ENCODE measurements at places on chromosomes 12 and 14. TPM values are rescaled to one million over a fixed set of nuclear protein-coding genes. Genes with fewer than 3 reads are reported as not detected.

PRR4 gene
- total RNA-seq: 0.68 TPM

DHRS4 gene
- 52.4 TPM for total RNA-seq

RAD9B gene
- total RNA-seq: 0.41 TPM

PZP gene
- total RNA-seq: not detected

EMP1 gene
- total RNA-seq: 103 TPM

OVCH1 gene
- total RNA-seq: 0.16 TPM

SLC6A12 gene
- total RNA-seq: 0.28 TPM

MAP4K5 gene
- total RNA-seq: 148 TPM

SOX5 gene
- total RNA-seq: 9.4 TPM

RPL10L gene
- total RNA-seq: not detected

AICDA gene
- total RNA-seq: not detected

SELPLG gene
- 6.7 TPM for total RNA-seq

SMIM41 gene
- total RNA-seq: 5.7 TPM

- peak overlapping the region; percentile 6 for H3K4me3 ChIP-seq
- H3K27me3 ChIP-seq: no peaks in the 10 kb centered on the region
- H3K27ac ChIP-seq: peak overlapping the region; percentile 72
- H3K4me1 ChIP-seq: peaks cover 45% of the 10 kb centered on the region
- no peaks in the 10 kb centered on the region for H3K36me3 ChIP-seq
- DNase-seq: peak; percentile 91
These were observed 30.7 kb downstream of the P2RX4 start for GRCh38 chr12:121240484-121241101.

DNA sequence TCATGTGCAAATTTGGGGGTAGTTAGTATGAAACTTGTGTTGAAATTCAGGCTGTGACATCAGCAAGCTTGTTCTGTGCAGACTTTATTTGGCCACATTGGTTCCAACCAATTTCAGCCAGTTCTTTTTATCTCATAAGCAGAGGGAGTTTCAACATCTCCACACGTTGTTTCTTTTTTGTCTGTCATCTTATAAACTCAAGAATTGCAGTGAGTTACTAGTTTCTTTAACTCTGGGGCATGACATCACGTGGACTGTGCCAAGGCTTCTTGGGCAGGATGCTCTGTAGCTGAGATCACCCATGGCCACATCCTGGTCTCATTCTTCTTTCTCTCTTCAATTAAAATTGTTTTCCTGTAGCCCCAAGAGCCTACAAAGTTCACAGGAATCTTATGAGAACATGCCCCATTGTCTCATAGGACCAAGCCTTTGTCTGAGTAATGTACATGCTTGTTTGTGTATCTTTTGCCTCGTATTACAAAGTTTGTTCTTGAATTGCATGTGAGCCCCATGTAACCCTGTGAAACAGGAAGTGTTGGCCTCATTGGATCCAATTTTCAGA is 982.0 kb upstream of the TMEM132C start:
- H3K4me3 ChIP-seq: no peak overlapping the region
- no peaks in the 10 kb centered on the region for H3K36me3 ChIP-seq
- peaks cover 12% of the 10 kb centered on the region for H3K27me3 ChIP-seq
- no peak overlapping the region for H3K27ac ChIP-seq
- H3K4me1 ChIP-seq: no peaks in the 10 kb centered on the region

DNA sequence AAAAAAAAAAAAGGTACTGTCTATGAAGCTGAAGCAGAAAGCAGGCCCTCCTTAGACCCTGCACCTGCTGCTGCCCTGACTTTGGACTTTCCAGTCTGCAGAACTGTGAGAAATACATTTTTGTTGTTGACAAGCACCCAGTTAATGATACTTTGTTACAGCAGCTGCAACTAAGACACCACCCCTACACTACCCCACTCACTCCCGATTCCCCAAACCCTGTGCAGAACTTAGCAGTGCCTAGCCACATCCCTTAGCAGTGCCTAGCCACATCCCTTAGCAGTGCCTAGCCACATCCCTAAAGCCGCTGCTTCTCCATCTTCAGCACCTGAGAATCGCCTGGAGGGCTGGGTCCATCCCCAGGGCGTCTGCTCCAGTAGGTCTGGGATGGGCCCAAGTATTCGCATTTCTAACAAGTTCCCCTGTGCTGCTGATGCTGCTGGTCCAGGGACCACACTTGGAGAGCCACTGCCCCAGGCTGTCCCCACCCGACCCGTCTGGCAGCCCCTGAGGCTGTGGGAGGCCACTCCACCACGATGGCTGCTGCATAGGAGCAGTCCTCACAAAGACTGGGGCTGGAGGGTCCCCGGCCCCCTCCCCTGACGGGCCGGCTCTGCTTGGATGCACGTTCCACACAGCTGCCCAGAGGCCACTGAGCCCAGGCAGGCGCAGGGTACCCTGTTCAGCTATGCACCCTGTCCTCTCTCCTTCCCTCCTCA is 10.8 kb upstream of the PPP1R13B start:
- no peaks in the 10 kb centered on the region for H3K4me1 ChIP-seq
- no peak overlapping the region for H3K27ac ChIP-seq
- H3K4me3 ChIP-seq: no peak overlapping the region
- no peaks in the 10 kb centered on the region for H3K27me3 ChIP-seq
- no peak for DNase-seq

DNA sequence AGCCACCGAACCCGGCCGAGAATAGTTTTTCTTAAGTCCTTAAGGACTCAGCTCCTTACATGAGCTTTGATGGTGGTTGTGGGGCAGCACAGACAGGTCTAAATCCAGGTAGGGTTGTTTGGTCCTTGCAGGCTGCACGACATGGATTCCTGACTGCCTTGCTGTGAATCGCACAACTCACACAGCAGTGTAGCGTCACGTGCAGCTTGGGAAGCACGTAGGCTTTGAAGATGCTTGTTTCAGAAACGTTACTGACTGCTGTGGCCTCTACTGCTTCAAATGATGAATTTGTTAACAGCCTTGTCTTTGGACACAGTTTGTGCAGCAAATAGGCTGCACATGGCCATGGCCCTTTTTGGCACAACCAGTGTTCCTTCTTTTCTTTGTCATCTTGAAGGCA is 29.9 kb downstream of the ZBTB42 start:
- no peaks in the 10 kb centered on the region for H3K36me3 ChIP-seq
- DNase-seq: peak; percentile 47
- no peak overlapping the region for H3K4me3 ChIP-seq
- H3K27ac ChIP-seq: no peak overlapping the region

- H3K36me3 ChIP-seq: no peaks in the 10 kb centered on the region
- DNase-seq: no peak
- H3K27me3 ChIP-seq: no peaks in the 10 kb centered on the region
These were observed 382.3 kb downstream of the PCNX1 start for GRCh38 chr14:71289536-71289935.

- no peaks in the 10 kb centered on the region for H3K27me3 ChIP-seq
- no peak overlapping the region for H3K4me3 ChIP-seq
- no peak overlapping the region for H3K27ac ChIP-seq
- DNase-seq: no peak
- no peaks in the 10 kb centered on the region for H3K4me1 ChIP-seq
These were observed 30.1 kb upstream of the DHRS7 start for GRCh38 chr14:60195179-60195810.

GRCh38 chr12:92107094-92107493 is 38.6 kb downstream of the BTG1 start:
- peaks cover 8% of the 10 kb centered on the region for H3K4me1 ChIP-seq
- H3K27me3 ChIP-seq: no peaks in the 10 kb centered on the region
- no peak overlapping the region for H3K4me3 ChIP-seq
- no peak for DNase-seq
- H3K36me3 ChIP-seq: no peaks in the 10 kb centered on the region

GRCh38 chr14:83461521-83461920 is 1927.9 kb upstream of the SEL1L start:
- H3K4me3 ChIP-seq: no peak overlapping the region
- no peaks in the 10 kb centered on the region for H3K4me1 ChIP-seq
- DNase-seq: no peak
- H3K27ac ChIP-seq: no peak overlapping the region
- no peaks in the 10 kb centered on the region for H3K27me3 ChIP-seq
- H3K36me3 ChIP-seq: no peaks in the 10 kb centered on the region

DNA sequence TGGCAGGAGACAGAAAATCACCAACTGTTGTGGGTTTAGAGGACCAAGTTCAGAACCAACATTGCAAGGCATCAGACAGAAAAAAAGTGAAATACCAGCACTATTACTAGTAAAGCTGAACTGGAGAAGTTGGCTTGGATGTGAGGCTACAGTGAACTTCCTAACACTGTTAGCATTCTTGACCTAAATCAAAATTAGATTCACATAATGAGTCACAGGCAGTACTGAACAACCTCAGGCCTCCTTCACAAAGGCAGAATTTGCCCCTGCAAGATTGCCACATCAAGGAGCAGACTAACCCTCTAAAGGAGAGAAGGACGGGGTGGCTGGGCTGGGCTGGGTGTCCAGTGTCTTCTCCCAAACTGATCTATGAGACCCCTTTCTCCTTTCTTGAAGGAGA is 539.7 kb downstream of the SNAPC1 start:
- no peaks in the 10 kb centered on the region for H3K4me1 ChIP-seq
- no peak for DNase-seq
- H3K27me3 ChIP-seq: no peaks in the 10 kb centered on the region
- H3K4me3 ChIP-seq: no peak overlapping the region

DNA sequence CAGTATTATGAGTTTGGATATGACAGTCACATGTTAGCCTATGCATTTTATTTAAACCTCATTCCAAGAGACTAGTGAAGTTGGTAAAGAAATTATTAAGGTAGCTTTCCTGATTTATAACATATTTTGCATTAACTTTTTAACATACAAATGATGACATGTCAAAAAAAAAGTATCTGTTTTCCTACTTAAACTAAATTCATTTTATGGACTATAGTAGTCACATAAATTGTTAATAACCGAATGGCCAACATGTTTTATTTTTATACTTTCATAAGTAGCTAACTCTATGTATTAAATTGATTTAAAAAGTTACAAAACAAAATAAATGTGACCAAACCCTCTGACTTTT is 14.7 kb downstream of the TAOK3 start:
- no peaks in the 10 kb centered on the region for H3K27me3 ChIP-seq
- no peaks in the 10 kb centered on the region for H3K36me3 ChIP-seq
- no peak overlapping the region for H3K4me3 ChIP-seq
- peaks cover 16% of the 10 kb centered on the region for H3K4me1 ChIP-seq
- no peak for DNase-seq

GRCh38 chr14:106286697-106287290 is 760.4 kb downstream of the TMEM121 start:
- no peak overlapping the region for H3K27ac ChIP-seq
- no peaks in the 10 kb centered on the region for H3K4me1 ChIP-seq
- no peak for DNase-seq
- H3K4me3 ChIP-seq: no peak overlapping the region
- no peaks in the 10 kb centered on the region for H3K36me3 ChIP-seq

DNA sequence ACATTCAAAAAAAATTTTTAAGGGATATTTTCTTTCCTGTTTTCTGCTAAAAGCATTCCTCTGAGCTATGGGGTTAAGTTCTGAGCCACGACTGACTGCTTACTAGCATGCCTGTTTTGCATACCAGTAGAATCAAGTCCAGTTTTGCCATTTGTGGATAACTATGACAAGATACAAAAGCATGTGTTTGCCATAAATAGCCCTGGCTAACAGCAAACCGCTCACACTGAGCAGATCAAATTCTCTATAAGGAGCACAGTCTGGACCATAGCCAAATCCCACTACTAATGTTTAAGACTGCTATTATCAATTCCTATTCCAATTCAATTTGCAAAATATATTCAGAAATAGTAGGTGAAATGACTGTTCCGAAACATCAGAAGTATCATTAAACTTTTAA is 3.2 kb downstream of the CFL2 start:
- H3K27me3 ChIP-seq: no peaks in the 10 kb centered on the region
- peaks cover 6% of the 10 kb centered on the region for H3K36me3 ChIP-seq
- no peak overlapping the region for H3K4me3 ChIP-seq
- H3K27ac ChIP-seq: peak overlapping the region; percentile 99
- DNase-seq: no peak

- no peaks in the 10 kb centered on the region for H3K36me3 ChIP-seq
- no peaks in the 10 kb centered on the region for H3K4me1 ChIP-seq
- no peak overlapping the region for H3K27ac ChIP-seq
- no peaks in the 10 kb centered on the region for H3K27me3 ChIP-seq
- no peak overlapping the region for H3K4me3 ChIP-seq
These were observed 105.3 kb upstream of the FOXG1 start for GRCh38 chr14:28661171-28661772.

GRCh38 chr14:68687746-68688145 is 105.1 kb downstream of the ZFP36L1 start:
- H3K27me3 ChIP-seq: no peaks in the 10 kb centered on the region
- DNase-seq: peak; percentile 28
- H3K4me1 ChIP-seq: peaks cover 27% of the 10 kb centered on the region
- H3K27ac ChIP-seq: no peak overlapping the region
- no peak overlapping the region for H3K4me3 ChIP-seq
- no peaks in the 10 kb centered on the region for H3K36me3 ChIP-seq

- H3K4me3 ChIP-seq: no peak overlapping the region
- no peaks in the 10 kb centered on the region for H3K4me1 ChIP-seq
- no peaks in the 10 kb centered on the region for H3K27me3 ChIP-seq
- DNase-seq: no peak
- no peaks in the 10 kb centered on the region for H3K36me3 ChIP-seq
These were observed 275.6 kb downstream of the AACS start for GRCh38 chr12:125340791-125341190.

DNA sequence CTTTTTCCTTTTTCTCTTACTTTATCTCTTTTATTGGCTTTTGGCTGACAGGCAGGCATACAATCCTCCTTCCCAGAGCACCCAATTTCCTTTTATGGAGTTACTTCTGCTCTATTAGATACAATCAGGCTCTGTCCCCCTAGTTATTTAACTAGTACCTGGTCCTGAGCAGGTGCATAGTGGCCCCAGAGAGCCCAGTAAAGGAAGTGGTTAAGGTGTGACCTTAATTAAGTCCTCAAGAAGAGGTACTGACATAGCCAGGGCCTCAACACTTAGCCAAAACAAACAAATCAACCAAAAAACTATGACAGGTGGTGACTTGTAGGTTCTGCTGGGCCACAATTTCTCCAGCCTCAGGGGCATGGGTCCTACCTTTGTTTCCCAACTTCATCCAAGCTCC is 82.9 kb downstream of the CCDC60 start:
- DNase-seq: no peak
- H3K4me3 ChIP-seq: no peak overlapping the region
- peak overlapping the region; percentile 29 for H3K27ac ChIP-seq
- no peaks in the 10 kb centered on the region for H3K36me3 ChIP-seq

DNA sequence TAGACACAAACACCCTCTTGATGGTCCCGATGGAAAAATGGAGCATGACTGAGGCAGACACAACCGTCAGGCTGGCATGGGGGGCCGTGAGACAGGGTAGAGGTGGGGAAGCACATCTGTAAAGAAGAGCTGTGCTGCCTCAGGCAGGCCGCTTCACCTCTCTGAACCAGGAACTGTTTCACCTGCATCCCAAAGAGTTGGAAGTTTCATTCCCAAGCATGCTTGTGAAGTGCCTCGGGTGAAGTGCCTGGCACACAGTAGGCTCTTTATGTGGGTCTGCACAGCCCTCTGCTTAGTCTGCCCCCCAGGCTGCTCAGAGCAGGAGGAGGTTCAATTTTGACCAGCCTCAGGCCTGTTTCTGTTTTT is 685 bp upstream of the SERPINA1 start:
- H3K27ac ChIP-seq: no peak overlapping the region
- no peaks in the 10 kb centered on the region for H3K36me3 ChIP-seq
- DNase-seq: no peak
- H3K4me3 ChIP-seq: no peak overlapping the region
